MV-4-11 (cell line): ENCODE measurements at places on chromosomes 12 and 14.

DNA sequence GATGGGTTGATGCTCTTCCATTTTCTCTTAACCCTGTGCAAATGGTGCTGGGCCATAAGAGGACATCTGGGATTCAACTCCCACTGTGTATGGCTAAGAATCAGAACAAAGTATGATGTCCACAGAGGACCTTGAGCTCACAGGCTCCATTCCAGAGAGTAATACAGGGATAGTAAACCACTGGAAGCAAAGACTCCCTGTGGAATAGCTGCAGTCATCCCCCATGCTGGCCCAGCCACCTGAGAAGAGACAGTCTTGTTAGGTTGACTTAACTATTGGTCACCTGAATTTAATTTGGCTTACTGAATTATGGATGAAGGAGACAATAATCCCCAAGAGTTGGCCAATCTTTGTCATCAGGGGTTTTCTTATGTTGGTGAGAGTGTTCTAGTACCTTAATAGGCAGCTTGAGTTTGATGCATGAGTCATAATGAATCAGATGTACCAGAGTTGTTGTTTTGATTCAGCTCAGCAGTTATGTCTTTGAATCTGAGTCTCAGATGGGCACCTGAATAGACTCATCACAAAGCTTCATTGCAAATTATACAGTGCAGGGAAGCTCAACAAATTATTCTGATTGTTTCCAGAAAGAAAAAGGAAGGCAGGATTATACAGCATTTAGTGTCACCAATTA, 122.7 kb downstream of the SSPN start:
- no peak for DNase-seq

DNA sequence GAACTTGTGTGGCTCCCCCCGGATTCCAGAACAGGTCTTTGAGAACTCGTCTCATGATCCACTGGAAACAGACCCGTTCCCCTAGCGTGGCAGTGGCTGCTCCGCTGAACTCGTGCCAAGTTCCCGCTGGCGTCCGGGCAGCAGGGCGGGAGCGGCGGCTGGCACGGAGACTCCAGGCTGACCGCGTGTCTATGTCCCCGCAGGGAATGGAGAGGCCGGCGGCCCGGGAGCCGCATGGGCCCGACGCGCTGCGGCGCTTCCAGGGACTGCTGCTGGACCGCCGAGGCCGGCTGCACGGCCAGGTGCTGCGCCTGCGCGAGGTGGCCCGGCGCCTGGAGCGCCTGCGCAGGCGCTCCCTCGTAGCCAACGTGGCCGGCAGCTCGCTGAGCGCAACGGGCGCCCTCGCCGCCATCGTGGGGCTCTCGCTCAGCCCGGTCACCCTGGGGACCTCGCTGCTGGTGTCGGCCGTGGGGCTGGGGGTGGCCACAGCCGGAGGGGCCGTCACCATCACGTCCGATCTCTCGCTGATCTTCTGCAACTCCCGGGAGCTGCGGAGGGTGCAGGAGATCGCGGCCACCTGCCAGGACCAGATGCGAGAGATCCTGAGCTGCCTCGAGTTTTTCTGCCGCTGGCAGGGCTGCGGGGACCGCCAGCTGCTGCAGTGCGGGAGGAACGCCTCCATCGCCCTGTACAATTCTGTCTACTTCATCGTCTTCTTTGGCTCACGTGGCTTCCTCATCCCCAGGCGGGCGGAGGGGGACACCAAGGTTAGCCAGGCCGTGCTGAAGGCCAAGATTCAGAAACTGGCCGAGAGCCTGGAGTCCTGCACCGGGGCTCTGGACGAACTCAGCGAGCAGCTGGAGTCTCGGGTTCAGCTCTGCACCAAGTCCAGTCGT, 1.5 kb downstream of the APOLD1 start:
- DNase-seq = peak; percentile 23

GRCh38 chr12:124737040-124737419, 126.6 kb downstream of the SCARB1 start:
- DNase-seq = no peak

GRCh38 chr12:100528471-100529127, 44.9 kb upstream of the GAS2L3 start:
- no peak for DNase-seq

DNA sequence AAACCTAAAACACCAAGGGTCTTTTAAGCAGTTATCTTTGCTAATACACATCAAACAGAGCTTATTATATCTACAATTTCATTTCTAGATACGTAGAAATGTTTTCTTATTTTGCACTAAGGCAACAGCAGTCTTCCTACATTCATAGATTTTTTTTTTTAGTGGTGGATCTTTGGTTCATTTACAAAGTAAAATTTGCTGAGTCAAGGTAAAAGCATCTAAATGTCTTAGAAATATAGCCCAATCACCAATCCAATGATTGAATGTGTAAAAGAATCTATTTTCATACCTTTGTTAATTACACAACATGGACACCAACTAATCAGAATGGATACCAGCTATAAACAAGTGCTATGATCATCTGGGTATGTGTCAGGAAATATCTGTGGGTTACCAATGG, 272.2 kb upstream of the TMPO start:
- no peak for DNase-seq

DNA sequence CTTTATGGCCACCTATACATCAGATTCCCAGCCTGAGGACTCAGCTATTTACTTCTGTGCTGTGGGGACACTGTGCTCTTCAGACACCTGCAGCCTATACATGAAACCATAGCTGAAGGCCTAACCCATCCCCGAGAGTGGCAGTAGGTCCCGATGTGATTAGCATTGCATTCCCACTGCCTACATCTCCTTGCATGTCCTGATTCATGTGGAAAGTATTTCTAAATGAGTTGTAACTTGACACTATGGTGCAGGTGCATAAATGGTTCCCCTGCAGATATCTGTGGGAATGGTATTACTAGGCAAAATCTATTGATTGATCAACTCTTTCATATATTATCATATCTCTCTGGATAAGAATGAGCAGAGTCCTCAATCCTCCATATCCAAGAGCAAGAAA, 433.5 kb downstream of the DAD1 start:
- DNase-seq = no peak

DNA sequence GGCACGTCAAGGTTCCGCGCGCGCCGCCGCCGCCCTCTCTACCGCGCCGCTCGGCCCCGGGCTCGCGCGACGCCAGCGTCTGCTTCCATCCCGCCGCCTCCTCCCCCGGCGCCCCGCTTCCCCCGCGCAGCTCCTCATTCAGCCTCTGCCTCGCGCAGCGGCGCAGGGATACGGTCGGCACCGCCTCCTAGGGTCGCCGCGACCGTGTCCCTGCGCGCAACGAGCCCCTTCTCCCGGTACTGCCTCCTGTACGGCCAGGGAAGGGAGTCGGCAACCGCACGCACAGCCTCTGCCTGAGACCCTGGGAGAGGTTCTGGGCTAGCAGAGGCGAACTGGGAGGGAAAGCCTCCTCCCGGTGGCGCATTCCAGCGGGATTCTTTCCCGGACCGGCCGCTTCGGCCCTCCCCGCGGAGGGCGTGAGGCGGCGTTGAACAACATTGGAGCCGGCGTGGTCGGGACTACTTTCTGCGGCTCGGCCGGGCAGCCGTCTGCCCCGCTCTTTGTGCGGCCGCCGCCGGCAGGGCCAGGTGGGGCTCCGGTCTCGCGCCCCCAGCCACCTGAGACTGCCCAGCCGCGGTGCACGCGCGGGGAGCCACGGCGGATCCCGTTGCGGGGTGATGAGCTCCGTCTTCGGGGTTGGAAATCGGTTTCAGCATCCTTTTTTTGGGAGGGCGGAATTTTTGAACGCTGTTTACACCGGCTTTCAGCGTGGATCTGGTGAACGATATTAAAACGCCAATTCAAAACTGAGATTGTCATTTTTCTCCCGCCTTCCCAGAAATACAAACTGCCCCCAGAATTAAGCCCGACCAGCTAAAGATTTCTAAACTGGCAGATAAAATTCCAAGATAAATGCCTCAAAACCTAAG, at the start of gene LRP6:
Gene LRP6, minus strand, starts transcription at position 172 of the 869 bp plus-strand sequence. CDS start 309 bp downstream, outside the sequence.
- DNase-seq = peak; percentile 20

DNA sequence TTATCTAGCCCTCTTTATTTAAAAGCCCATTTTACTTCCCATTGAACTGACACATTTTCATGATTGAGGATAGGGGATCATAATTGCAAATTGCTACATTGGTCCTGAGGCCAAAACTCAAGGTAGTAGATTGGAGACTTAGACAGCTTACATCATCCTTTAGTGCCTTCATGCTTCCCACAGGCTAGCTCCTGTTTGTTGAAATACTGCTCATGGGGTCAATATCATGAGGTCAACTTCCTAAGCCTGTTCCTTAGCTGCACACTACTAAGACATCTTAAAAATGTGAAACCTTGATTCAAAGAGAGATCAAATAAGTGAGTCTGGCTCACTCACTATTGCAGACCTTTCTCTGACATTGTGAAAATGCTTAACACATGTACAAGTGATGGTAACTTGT, 113.0 kb downstream of the TBC1D30 start:
- DNase-seq = no peak

- no peak for DNase-seq
Measured at GRCh38 chr12:108717243-108717642, 14.1 kb downstream of the CORO1C start.
